ENCODE measurements at places on chromosomes 1 and 21.

GRCh38 chr1:16900751-16901150, 5.0 kb downstream of the RNU1-2 start:
- no peak for DNase-seq

- DNase-seq = no peak
These were observed 255.7 kb upstream of the FMN2 start for GRCh38 chr1:239835946-239836440.

GRCh38 chr1:58815686-58816071, 31.8 kb upstream of the JUN start:
- no peak for DNase-seq

GRCh38 chr1:206508130-206508889, 979 bp downstream of the RASSF5 start:
- no peak for DNase-seq

GRCh38 chr21:46413365-46413696, 45.4 kb upstream of the DIP2A start:
- DNase-seq = no peak

DNA sequence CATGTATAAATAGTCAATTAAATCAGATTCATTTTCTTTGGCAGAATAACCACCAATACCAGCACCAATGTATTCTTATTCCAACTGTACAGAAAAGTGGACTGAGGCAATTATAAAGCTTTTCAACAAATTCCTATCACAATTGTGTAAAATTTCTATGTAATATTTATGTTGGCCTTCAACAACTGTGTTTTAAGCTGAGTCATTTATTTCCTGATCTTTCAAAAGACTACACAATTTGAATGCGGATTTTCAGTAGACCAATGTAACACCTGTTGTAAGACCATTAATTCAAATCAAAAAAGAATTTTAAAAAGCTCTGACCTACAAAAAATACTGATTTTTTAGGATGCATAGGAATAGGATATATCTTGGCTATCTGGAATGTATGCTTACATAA, 25.5 kb downstream of the GPATCH2 start:
- DNase-seq = no peak

- DNase-seq = no peak
These were observed 73.7 kb downstream of the LRRC8D start for GRCh38 chr1:89894210-89895201.

DNA sequence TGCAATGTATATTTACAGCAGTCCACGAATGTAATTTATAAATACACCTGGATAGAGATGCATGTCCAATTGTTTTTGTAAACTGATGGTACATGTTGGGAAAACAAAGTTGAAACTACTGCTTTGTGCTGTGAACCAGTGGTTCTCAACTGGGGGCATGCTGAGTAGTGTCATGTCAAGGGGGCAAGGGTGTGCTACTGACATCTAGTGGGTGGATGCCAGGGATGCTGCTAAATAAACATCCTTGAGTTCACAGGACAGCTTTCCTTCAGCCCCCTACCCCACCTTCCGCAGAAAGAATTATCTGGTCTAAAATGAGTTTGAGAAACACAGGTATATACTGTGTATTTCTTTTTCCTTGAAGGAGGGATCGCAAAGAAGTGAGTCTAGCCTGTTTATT, 95.9 kb downstream of the RASAL2 start:
- no peak for DNase-seq

- DNase-seq = no peak
These were observed 80.0 kb downstream of the USP25 start for GRCh38 chr21:15809818-15810217.

DNA sequence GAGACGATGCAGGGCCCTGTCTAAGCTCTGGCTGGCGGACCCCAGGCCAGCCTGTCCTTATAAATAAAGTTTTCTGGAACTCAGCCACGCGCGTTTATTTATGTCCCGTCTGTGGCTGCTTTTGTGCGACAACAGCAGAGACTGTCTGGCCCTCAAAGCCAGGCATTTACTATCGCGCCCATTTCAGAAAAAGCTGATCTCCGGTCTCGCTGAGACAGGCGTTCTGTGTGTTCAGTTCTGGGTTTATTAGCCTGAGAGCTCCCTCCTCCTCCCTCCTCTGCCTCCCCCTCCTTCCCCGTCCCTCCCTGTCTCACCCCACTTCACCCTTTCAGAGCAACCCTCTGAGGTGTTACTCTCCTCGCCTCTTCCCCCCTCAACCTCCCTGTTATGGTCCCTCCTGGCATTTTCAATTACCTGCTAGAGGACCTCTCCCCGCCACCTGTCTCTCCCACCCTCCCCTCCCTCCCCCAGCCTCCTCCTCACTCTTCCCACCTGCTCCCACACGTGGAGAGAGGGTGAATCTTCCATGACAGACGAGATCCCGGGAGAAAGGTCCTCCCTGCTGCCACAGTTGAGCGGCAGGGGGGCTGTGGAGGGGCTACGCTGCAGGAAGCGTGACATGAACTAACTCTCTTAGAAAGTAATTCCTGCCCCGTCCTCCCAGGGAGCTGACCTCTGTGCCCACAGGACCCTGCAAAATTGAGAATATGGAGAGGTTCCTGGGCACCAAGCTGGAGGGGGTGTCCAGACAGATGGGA, 59.9 kb downstream of the SPSB1 start:
- DNase-seq = no peak

DNA sequence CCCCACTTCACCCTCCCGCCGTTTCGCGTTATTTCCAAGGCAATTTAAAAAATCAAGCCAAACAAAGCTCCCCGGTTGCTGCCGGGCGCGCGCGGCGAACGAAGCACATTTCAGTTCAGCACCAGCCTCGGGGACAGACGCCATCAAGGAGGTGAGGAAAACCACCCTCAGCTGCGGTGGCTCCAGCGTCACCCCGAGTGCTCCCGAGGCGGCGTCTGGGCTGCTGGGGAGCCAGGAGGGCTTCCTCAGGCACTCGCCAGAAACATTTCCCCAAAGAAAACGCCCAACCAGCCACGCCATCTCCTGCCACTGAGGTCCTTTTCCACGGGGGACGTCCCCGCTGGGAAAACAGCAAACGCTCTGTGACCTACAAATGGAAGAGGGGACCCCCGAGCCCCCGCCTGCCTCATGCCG, 623 bp downstream of the GNG4 start:
- peak; percentile 67 for DNase-seq

DNA sequence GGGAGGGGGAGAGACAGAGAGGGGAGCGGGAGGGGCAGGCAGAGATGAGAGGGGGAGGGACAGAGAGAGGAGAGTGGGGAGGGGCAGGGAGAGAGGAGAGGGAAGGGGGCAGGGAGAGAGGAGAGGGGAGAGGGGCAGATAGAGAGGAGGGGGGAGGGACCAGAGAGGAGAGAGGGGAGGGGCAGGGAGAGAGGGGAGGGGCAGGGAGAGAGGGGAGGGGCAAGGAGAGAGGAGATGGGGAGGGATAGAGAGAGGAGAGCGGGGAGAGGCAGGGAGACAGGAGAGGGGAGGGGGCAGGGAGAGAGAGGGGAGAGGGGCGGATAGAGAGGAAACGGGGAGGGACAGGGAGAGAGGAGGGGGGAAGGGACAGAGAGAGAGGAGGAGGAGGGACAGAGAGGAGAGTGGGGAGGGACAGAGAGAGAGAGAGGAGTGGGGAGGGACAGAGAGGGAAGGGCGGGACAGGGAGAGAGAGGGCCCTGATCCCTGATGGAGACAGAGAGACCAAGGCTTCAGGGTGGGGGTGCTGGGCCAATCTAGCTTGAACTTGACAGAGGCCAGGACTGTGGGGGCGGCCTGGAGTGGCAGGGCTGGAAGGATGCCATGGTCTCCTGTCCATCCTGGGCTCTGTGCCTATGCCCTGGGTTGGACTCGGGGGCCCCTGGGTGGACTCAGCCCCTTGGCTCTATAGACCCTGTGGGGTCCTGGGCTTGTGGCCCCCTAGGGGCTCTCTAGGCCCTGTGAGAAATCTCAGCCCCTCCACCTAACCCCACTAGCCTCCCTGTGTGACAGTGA, 43.6 kb downstream of the DMRTB1 start:
- DNase-seq = no peak

DNA sequence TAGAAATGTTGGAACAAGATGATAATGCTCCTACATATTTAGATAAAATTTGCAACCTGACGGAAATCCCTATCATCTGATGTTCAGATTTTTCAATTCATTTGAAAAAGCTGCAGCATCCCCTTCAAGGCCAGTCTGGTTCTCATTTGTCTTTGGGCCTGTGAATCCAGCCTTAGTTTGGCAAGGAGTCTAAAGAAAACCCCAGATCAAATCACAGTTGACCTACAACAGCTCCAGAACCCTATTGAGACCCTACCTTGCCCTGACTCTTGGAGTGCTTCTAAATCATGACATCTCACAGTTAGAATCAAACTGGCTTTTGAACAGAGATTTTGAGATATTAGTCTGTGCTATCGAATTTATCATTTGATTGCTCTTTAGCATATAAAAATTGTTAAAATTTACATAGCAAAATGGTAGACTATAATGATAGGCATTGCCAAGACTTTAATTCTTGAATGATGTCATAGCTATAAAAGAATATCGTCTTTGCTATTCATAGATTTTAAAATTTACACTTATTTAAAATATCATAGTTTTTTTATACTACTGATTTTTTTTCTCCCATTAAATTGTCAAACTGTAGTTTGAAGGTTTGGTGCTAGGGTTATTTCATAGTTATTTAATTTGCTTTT, 2.2 kb downstream of the PPP2R5A start:
- DNase-seq = no peak

DNA sequence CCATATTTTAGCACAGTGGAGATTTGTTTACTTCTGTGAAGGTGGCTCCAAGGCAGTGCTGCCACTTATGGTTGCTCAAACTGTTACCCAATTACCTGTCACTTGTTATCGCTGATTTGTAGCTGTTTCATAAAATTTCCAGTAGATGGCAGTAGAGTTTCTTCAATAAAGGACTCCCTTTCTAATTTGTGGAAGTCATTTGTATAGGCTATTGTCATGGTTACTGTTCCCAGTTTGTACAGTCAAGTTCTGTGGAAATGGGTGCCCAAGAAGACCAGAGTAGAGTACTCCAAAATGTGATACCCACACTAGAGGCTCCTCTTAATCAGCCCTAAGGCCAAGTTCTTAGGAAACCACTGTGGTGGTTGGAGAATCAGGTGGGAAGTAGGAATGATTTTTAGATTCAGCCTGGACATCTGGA, 186.1 kb downstream of the CLEC20A start:
- DNase-seq = no peak

DNA sequence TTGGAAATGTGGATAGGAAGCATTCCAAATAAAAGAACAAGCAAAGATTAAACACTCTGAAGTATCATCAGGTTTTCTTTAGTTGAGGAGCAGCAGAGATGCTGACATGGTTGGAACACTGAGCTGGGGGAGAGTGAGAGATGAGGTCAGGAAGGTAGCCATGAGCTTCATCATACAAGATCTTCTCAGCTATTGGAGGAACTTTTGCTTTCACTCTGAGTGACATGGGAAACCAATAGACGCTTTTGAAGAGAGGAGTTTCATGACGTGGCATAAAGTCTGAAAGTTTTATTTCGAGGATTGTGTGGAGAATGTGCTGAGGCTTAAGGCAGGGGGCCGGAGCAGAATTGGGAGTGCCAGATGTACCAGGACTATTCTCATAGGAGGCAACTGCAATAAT, 616.2 kb upstream of the CAMK1G start:
- DNase-seq = no peak

- no peak for DNase-seq
These were observed 34.0 kb downstream of the DNAI4 start for GRCh38 chr1:66890621-66891020.

DNA sequence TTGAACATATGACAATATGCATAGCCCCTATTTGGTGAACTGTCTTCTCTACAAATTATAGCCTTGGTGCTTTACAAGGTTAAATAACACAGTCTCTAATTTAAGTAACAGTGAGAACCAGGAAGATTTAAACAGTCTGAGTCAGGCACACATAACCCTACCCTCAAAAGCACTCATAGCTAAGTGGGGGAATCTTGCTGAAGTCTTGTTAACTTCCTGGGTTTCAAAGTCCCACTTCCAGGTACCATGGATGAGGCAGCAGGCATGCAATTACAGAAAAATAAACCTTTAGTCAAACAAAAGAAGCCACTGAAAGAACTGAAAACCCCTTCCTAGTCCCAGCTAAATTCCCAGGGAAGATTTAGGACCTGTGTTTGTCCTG, 147.6 kb downstream of the PBX1 start:
- no peak for DNase-seq

GRCh38 chr21:43754948-43755781, 20.9 kb downstream of the CSTB start:
- no peak for DNase-seq

DNA sequence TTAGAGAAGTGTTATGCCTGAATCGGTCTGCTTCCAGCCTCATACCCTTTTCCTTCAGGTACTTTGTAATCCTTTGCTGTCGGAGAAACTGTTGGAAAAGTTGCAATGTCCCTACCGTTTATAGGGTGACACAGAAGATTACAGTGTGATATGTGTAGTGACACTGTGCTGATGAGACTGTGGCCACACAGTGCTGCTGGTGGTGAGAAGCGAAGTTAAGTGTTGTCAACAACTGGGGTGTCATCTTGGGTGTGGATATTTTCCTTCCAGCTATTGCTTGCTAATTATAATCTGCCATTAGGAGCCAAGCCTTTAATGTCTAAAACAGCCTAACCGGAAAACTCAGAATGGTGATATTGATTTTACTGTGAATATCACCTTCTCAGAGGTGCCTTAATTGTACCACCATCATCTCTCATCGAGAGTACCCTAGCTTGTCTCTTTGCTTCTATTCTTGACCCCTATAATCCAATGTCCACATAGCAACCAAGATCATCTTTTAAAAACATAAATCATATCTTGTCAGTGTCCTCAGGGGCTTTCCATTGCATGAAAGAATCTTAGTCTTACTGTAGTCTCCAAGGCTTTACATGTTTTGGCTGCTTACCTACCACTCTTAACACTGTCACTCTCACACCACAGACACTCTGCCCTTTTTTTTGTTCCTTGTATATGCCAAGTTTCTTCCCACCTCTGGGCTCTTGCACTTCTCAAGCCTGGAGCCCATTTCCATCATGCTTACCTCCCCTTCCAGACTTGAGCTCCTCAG, 89.4 kb upstream of the PGD start:
- no peak for DNase-seq

DNA sequence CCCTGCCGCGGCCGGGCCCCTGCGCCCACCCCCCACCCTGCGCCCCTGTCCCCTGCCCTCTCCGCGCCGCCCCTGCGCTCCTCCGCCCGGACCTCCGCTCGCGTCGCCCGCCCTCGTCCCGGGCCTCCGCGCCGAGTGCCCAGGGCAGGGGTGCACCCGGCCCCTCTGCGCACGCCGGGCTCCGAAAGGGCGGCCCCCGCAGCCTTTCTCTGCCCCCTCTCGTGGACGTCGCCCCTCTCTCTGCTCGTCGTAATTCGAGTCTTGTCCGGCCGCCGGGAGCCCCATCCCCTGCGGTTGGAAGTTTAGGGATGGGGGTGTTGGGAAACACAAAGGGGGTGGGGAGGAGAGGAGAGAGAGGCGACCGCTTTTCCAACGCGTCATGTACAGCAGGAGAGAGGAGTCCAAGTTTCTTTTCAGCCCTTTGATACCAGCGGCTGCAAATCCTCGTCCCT, 407 bp downstream of the GALNT2 start:
- DNase-seq = no peak

DNA sequence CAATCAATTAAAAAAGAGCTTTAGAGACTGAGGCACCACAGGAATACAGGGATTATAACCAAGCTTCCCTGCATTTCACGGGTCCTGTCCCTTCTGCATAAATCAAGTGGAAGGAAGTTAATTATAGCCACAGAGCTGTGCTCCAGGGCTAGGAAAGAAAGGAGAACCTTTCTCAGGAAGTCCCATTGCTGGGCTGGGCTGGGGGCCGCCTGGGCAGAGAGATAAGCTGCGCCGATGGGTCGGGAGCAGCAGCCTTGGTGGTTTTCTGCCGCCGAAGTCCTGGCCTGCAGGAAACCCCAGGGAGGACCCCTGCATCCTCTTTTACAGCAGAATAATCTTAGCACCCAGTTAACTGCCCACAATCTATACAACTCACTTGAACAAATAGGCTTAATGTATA, 12.6 kb upstream of the CD34 start:
- no peak for DNase-seq

All from activated naive CD8-positive, alpha-beta T cell treated with anti-CD3 and anti-CD28 coated beads for 36 hours (primary cell).